ENCODE measurements at places on chromosomes 6 and 20.

- DNase-seq, result no peak
These were observed 108.0 kb downstream of the PPP1R14C start for GRCh38 chr6:150250826-150251225.

DNA sequence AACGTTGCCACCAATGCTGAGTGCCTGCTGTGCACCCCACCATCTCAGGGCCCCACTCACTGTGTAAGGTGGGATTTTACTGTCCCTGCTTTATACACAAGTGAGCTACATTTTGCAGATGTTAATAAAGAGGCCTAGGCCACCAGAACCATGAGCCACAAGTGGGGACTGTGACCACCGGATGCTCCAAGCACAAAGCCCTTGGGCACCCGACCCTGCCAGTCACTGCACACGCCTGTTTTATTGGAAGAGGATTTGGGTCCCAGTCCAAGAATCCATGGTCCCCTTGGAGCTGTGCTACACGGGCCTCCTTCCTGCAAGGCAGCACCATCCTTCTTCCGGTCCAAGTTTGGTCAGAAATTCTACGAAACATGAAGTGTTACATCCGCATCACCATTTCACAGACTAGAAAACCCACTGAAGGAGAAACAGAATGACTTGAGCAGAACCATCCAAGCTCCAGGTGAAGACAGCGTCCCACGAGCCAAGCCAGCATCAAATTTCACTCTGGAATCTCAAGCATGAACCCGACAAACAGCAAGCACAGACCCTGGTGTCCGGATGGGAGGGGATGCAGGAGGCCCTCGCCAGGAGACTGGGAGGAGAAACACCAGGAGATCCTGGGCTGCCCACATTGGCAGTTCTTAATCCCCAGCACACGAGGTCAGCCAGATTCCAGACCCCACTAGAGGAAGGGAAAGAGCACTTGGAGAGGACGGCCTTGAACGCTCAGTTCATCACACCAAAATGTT, 226.9 kb downstream of the DLL1 start:
- DNase-seq, result no peak

- no peak for DNase-seq
These were observed 48.0 kb downstream of the PHIP start for GRCh38 chr6:79030023-79030422.

GRCh38 chr6:135320721-135321621, 139.9 kb downstream of the MYB start:
- DNase-seq, result no peak

- no peak for DNase-seq
These were observed 29.5 kb upstream of the SULF2 start for GRCh38 chr20:47814632-47815415.

GRCh38 chr6:167546611-167547327, 221.9 kb downstream of the TTLL2 start:
- DNase-seq, result no peak

All from stimulated activated CD8-positive, alpha-beta memory T cell treated with anti-CD3 and anti-CD28 coated beads, Interleukin-15, amount 100 ng/mL, for 48 hours (primary cell).